Putamen (tissue), 1 donor: ENCODE measurements at places on chromosomes 1 and 21.

GRCh38 chr1:164233149-164233548 lies 325.8 kb upstream of the PBX1 start:
- no peak for DNase-seq

DNA sequence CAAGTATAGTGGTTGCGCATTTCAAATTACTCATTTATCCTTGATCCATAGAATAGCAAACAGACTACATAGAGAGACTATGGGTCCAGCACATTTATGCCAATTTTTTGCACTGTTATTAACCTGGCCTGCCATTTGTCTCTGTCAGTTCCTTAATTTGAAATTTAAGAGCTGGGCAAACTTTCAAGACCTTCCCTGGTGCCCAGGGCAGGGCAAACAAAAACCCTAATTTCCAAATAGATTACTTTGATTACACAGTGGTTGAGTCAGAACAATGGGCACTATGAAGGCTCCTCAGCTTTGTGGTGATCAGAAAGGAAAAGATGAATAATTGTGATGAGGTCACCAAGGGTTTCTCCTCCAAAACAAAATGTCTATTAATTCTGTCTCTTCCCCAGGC lies 80.6 kb downstream of the TNFSF18 start:
- DNase-seq, result no peak

DNA sequence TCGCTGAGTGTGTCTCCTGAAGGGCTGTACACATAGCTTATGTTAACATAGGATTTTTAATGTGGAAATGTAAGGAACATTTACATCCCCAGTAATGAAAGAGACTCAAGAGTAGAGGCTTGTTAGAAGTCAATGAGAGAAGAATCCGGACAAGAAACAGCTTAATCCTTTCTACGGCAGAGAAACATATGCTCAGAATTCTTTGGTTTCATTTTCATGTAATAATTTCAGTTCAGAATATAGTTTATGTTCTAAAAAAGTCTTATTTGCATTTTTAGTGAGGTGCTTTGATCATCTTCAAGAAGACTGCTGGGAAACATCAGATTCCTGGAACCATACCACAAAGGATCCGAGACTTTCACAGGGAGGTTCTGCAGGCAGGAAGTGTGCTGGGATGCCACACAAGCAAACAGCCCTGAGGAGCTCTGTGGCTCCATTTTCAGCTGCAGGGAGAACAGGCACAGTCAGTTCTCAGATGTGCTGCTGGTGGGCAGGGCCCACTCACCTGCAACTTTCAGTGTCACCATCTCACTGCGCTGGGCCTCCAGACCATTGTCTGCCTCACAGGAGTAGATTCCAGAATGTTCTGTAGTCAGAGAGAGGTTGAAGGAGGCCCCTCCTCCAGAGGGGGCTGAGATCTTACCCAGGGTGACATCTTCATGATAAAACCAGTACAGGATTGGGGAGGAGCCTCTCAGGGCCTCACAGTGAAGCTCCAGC lies 28.4 kb downstream of the FCRL5 start:
- DNase-seq, result no peak

DNA sequence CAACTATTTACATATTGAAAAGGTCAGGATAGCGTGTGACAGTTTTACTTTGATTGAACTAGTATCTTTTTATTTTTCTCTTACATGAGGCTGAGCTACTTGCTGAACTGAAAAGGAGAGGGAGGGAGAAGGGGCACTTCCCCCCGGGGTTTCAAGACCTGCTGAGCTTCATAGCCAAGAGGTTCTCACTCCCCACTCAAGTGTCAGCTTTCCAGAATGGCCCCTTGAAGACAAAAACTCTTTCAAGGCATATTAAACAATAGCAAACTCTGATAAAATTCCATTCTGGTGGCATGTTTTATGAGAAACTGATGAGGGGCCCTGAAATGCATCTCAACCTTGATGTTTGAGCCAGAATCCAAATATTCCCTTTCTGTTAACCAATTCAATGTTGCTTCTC lies 143.0 kb downstream of the KAZN start:
- DNase-seq, result no peak

GRCh38 chr1:163144418-163144817 lies 58.3 kb downstream of the RGS5 start:
- DNase-seq, result no peak

GRCh38 chr1:217876896-217877295 lies 245.8 kb downstream of the SPATA17 start:
- DNase-seq, result no peak

GRCh38 chr1:178871551-178872320 lies 859 bp upstream of the ANGPTL1 start:
- DNase-seq, result no peak

DNA sequence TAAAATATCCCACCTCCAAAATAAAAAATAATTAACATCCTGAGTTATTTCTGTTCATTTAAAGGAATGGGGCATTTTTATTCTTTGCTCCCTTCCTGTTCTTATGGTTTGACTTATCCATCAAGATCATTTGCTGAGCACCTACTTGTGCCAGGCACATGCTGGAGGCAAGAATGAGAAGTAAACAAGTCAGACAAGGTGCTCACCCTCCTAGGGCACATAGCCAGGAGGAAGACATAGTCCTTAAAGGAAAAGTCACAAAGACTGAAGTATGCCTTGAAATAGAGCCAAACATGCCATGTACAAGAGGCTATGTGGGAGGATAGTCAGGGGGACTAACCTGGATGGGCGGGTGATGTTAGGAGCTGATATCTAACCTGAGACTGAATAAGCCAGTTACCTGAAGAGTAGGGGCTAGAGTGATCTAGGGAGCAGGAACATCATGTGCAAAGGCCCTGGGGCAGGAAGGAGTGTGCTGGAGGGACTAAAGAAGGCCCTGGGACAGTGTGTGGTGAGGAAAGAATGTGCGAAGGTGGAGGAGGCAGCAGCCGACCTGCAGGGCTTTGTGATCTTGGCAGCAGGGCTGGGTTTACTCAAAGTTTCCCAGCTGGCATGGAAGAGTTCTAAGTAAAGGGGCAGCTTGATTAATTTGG lies 233.5 kb downstream of the MATN1 start:
- DNase-seq, result no peak

DNA sequence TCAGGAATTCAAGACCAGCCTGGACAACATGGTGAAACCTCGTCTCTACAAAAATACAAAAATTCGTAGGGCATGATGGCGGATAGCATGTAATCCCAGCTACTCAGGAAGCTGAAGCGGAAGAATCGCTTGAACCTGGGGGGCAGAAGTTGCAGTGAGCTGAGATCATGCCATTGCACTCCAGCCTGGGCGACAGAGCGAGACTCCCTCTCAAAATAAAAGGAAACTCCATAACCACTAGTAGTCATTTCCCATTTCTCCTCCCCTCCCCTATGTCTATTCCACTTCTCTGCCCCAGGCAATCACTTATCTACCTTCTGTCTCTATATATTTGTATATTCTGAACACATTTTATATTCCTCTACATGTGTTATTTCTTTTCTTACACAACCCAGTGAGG lies 4.0 kb upstream of the CEP350 start:
- DNase-seq, result no peak

GRCh38 chr1:164558461-164559341 lies at the start of gene PBX1:
Gene PBX1 (plus strand): TSS chr1:164559184.
- DNase-seq, result peak; percentile 99

- DNase-seq, result no peak
Measured at GRCh38 chr1:24173638-24174575, 13.2 kb downstream of the IFNLR1 start.

GRCh38 chr1:171221665-171222591 lies 26.4 kb upstream of the FMO1 start:
- DNase-seq, result no peak

GRCh38 chr1:160076295-160076694 lies 5.0 kb upstream of the KCNJ9 start:
- no peak for DNase-seq

- no peak for DNase-seq
Measured at GRCh38 chr1:28056129-28056925, 32.1 kb downstream of the EYA3 start.

DNA sequence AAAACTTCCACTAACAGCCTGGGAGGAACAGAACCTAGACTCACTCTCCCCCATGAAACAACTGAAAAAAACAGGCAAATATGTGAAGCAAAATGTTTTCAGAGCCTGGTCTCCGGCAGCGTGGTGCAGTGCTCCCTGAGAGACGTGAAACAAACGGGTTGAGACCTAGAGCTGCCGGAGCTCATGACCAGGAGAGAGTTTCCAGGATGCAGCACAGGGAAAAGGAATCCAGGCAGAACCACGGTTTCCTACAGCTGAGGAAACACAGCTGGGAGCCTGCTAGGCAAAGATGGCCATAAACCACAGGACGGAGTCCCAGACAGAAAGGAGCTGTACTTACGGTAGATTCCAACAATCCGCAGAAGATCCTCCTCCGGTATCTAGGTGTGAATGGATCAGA lies 20.2 kb upstream of the SLC19A1 start:
- DNase-seq, result no peak

- no peak for DNase-seq
Measured at GRCh38 chr21:21605521-21605920, 607.3 kb downstream of the NCAM2 start.

GRCh38 chr1:19312782-19313635 lies 883 bp downstream of the SLC66A1 start:
- peak; percentile 10 for DNase-seq

DNA sequence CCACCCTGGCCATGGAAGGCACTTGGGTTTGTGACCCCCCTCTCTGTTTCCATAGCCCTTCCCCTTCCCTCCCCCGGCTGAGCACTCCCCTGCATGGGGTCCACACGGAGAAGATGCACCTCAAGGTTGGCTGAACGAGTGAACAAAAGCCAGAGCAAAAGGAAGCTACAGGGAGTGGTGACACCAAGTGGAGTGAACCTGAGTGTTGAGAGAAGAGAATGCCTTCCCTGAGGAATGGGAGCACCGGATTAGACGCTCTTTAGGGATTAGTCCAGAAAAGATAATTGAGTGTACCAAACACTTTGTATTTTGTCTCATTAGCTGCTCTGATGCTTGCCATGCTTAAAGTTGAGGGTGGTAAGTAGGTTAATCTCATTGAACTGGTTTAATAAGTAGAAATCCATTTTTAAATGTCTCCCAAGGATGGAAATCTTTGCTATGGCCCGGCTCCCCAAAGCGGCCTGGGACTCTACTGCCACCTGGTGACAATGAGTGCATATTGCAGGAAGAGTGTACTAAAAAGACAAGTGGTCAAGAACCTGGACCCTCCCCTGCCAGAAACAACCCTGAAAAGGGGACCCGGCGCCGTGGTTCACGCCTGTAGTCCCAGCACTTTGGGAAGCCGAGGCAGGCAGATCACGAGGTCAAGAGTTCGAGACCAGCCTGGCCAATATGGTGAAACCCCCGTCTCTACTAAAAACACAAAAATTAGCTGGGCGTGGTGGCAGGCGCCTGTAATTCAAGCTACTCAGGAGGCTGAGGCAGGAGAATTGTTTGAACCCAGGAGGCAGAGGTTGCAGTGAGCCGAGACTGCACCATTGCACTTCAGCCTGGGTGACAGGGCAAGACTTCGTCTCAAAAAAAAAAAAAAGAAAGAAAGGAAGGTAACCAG lies 150.6 kb upstream of the ZC3H12A start:
- DNase-seq, result no peak

- DNase-seq, result no peak
Measured at GRCh38 chr1:20423169-20423795, 62.7 kb downstream of the CAMK2N1 start.

DNA sequence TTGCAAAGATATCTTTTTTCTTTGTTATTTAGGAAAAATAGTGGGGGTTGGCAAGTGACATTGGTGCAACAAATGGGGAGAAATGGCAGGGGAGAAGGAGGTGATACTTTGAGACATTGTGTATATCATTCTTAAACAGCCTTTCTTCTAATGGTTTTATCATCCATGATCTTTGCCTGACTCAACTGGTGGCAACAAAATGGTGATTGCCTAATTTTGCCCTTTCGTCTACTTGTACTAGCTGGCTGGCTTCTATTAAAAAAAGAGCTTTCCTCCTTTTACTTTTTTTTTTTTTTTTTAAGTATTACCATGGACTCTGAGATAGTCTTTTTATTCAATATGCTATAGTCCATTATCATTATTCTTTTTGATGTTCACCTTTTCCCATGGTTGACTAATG lies 27.7 kb downstream of the DESI2 start:
- DNase-seq, result no peak

DNA sequence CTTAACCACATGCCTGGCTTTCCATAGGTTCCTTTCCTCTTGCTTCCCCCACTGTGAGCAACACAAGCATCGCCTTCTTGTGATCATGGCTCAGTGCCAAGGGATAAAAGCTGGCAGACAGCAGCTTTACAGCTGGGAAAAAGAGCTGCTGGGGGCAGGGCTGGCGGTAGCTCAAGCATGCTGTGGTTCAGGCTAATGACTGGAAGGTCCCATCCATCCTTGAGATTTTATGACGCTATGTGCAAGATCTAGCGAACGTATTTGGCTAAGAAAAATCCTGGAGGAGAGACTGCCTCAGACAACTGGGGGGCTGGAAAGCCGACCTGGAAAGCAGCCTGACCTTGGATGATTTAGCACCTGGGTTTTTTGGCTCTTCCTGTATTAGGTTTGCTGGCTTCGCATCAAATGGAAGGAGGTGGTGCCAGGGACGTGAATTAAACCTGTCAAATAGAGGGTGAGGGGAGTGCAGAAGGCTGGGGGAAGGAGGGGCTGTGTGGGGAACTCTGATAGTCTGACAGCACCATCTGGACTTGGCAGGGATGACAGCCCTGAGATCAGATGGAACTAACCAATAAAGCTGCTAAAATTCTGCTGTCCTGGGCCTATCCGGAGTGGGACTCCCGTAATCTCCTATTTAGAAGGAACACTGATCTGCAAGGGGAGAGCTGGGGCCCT lies 34.8 kb downstream of the ZMYND12 start:
- DNase-seq, result peak; percentile 55

DNA sequence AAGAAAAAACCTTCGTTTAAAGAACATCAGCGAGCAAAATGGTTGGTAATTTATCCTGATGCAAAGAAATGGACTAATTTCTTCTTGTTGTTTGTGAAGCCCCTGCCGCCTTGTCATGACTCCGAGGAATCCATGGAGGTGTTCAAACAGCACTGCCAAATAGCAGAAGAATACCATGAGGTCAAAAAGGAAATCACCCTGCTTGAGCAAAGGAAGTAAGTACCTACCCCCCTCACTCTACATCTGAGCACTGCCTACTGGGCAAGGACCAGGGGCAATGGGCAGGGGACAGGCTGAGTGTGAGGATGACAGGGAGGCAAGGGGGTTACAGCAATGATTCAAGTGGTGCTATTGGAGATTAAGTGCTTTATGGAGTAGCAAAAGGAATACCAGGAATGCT lies 29.4 kb downstream of the MAP3K7CL start:
- no peak for DNase-seq

GRCh38 chr21:46124926-46125845 lies 27.3 kb downstream of the COL6A2 start:
- DNase-seq, result no peak

DNA sequence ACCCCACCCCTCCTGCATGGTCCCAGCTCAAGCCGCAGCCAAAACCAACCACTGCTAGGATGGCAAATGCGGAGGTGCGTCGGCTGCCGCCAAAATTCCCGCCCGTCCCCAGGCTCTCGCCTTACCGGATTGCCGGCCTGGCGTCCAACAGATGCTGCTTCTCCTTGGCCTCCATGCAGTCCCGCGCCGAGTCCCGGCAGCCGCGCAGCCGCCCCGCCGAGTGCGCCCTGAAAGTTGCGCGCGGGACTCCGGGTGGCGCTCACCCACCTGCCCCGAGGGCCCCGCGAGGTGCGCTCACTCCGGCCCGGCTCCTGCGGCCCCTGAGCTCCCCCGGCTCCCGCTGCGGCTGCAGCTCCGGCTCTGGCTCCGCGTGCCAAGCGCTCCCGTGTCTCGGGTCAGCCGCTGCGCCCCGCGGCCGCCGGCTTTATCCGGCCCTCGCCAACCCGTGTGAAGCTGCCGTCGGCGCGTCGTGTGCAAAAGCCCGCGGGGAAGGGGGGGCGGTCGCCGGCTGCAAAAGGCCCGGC lies at the start of gene SLC30A2:
Gene SLC30A2, minus strand, starts transcription at position 397 of the 524 bp plus-strand sequence. Its CDS starts 222 bp downstream, at position 175.
- DNase-seq, result no peak
